Activated gamma-delta T cell treated with Interleukin-2 at 50 U/mL for 16 hours (primary cell): ENCODE measurements at places on chromosomes 16 and 17.

DNA sequence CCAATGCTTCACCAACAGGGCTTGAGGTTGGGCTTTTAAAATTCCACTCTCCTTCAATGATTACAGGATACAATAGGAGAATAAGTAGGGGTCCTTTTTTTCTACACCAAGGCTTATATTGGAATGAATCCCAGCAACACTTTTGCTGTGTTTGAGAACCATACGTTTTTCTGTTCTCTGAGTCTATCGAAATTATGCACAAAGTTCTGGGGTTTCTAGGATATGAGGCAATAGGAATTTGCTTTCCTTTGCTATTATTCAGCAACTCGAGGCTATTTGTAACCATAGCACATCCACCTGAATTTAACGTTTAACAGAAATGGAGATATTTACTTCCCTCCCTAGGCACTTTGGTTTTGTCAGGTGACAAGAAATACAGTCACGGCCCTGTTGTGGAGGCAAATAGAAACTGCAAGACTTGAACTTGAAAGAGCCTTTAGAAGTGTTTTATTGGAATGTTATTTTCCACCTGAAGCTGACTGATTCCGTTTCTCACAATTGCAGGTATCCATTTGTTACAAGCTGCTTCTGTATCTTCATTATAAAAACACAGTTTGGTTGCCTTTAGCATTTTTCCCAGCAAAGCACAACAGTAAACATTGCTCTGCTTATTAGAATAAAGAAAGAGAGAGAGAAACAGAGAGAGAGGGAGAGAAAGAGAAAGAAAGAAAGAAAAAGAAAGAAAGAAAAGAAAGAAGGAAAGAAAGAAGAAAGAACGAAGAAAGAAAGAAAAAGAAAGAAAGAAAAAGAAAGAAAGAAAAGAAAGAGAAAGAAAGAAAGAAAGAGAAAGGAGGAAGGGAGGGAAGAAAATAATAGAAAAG is 109.6 kb downstream of the HS3ST3A1 start:
- no peak for DNase-seq

DNA sequence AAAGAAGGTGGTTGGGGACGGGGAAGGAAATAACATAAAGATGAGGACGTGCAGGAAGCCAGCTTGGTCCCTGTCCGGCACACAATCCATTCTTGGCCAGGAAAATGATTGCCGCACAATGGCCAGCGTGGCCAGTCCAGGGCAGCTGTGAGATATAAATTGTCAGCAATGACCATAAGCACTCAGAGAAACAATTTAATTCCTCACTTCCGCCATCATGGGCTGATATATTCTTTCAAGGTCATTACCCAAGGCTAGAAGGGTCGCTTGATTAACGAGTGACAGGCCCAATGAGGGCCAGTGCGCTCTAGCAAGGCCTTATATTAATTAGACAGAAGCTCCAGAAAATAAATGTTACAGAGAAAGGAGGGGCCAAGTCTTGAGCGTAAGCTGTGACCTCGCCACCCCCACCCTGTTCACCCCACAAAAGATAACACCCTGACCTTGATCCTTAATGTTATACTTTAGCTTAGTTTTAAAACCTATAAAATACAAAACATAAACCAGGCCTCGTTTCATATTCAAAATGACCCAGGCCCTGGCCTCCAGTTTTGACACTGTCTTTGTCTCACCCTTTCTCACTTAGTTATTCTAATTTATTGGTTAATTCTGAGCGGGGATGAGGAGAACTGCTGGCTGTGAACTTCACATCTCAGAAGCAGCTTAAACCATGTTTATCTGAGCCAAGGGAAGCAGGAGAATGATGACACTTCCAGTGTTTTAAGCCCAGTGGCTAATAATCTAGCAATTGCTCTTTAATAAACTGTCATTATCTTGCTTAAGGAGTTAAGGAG is 478.3 kb upstream of the ZFHX3 start:
- no peak for DNase-seq

- no peak for DNase-seq
These were observed 1179.5 kb upstream of the GOT2 start for GRCh38 chr16:59913666-59914065.

DNA sequence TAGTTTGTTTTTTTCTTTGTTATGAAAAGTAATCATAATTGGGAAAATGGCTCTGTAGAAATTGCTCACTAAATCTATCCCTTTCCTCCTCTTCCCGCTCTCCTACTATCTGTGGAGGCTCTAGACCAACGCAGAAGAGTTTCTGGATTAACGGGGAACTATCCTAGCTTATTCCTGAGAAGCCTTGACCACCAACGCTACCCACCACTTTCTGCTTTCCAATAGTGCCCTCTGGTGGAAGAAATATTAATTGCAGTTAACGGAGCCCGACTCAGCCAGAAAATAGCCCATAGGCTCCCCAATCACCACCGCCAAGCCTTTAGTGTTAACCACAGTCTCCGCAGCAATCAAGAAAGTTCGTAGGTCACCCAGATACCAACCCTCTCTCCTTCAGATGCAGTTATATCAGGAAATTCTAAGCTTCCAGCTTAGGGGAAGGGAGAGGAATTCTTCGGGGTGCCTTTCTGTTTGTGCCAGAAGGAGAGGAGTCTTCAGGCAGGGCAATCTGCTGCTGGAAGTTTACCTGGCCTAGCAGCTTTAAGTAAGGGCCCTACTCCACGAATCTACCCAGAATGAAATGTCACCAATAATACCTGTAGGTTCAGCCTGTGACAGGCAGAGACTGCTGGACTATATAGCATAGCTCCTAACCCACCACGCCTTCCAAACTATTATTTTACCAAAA is 23.0 kb upstream of the NSRP1 start:
- DNase-seq: peak; percentile 31

- DNase-seq: no peak
These were observed 16.1 kb downstream of the TLE7 start for GRCh38 chr16:71425746-71426068.

DNA sequence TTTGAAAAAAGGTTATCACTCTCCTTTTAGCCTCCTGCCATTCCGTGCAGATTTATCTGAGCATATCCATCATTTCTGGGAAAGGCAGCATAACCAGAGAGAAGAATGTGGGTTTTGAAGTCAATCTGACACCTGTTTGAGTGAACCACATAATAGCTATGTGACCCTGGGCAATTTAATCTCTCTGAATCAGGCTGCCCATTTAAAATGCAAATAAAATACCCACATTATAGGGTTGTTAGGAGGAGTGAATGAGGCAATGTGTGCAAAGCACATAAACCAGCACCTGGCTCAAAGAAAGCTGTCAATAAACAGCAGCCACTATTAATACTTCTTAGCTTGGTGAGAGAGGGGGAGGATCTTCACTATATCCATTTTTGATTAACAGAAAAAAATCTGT is 88.0 kb downstream of the CACNG1 start:
- DNase-seq: no peak

DNA sequence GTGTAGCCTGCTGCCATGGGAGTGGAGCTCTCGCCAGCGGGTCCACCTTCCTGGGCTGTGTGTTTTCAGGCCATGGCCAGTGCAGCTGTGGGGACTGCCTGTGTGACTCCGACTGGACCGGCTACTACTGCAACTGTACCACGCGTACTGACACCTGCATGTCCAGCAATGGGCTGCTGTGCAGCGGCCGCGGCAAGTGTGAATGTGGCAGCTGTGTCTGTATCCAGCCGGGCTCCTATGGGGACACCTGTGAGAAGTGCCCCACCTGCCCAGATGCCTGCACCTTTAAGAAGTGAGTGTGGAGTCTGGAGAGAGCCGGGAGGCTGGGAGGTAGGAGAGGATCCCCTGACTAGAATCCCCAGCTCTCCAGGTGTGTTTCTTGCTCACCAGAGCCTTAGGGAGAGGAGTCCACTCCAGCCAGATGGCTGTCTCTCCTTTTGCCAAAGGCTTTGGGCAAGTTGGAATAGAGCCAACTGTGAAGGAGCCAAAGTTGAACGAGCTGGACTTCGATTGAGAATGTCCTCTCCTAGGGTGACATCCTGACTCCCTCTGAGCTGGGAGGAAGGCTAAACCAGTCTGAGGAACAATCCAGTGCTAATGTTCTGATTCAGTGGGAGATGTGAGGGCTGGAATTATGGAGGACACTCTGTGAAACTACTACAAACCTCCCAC is 24.4 kb upstream of the EFCAB13 start:
- DNase-seq: no peak

- DNase-seq: no peak
These were observed 2.8 kb downstream of the ELOB start for GRCh38 chr16:2774161-2774891.

DNA sequence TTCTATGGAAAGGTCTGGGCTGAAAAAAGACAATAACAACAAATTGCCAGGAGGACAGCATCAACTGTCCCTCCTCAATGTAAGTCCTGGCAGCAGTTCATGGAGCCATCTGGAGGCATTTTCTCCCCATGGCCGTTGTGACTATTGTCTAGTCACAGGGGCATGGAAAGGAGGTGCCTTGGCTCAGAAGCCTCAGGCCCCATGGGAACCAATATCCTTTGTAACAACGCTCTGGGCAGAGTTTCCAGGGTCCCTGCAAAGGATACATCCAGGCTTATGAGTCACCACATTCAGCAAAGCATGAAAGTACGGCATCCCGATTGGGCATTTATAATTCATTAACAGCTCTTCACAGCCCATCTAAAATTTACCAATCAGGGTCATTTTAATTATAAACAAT is 85.2 kb downstream of the GLG1 start:
- no peak for DNase-seq

DNA sequence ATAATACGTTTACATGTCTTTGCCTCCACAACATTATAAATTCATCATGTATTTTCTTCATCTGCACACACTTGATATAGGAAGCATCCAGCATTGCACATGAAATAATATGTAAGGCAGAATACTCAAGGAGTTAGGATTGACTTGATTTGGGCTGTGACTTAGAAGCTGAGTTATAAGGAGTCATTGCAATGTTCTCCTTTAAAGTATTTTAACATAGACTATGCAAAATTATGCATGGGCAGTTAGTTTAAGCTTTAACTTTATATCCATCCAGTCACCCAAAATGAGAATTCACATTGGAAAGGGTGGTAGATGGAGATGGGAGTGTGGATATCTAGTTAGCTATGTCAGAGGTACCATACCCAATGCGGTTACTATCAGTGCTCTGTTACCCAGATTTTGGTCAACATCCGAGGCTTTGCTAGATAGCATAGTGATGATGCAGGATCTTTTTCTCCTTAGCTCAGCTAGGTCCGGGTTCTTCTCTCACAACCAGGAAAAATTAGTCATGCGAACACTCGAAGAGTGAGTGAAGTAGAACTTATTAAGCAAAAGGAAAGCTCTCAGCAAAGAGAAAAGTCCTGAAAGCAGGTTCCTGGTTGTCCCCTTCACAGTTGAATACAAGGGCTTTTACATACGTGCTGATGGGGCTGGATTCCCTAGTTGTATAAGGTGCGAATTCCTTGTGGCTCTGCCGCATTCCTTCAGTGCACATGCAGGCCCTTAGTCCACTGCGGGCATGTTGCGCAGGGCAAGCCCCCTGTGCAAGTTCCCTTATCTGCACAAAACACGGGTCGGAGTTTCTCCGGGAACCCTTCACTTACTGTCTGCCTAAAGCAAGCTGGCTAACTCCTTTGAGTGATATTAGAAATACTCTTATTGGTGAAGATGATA is 73.1 kb upstream of the FAM20A start:
- DNase-seq: no peak
